ENCODE measurements at places on chromosomes 11 and 22.

DNA sequence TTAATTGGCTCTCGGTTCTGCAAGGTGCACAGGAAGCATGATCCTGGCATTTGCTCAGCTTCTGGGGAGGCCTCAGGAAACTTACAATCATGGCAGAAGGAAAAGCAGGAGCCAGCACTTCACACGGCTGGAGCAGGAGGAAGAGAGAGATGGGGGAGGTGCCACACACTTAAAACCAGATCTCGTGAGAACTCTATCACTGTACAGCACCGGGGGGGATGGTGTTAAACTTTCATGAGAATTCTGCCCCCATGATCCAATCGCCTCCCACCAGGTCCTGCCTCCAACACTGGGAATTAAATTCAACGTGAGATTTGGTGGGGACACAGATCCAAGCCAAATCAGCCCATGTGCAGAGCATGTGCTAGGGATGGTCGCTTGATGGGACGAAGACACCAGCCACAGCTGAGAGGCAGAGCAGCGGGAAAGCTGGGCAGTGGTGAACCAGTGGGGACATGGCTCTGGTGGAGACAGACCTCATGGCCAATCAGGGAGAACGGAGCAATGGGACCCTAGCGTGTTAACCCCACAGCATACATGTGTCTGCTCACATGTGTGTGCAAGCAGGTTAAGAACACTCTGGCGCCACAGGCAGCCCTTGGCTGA is 6.2 kb downstream of the TANGO2 start:
- DNase-seq, result no peak

DNA sequence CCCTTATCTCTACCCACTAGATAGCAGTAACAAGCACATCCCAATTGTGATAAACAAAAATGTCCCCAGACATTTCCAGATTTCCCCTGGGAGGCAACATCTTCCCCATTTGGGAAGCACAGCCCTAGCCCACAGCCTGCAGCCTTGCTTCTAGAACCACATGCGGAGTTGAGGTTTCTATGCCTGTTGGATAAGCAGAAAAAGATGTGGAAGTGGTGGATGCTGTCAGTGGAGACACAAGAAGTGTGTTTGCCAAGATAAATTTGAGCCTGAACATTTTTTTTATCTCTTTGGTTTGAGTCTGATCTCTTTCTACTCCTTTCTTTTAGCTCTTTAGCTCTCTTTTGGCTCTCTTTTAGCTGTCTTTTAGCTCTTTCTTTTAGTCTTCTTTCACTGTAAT is 884.5 kb downstream of the NTM start:
- no peak for DNase-seq

DNA sequence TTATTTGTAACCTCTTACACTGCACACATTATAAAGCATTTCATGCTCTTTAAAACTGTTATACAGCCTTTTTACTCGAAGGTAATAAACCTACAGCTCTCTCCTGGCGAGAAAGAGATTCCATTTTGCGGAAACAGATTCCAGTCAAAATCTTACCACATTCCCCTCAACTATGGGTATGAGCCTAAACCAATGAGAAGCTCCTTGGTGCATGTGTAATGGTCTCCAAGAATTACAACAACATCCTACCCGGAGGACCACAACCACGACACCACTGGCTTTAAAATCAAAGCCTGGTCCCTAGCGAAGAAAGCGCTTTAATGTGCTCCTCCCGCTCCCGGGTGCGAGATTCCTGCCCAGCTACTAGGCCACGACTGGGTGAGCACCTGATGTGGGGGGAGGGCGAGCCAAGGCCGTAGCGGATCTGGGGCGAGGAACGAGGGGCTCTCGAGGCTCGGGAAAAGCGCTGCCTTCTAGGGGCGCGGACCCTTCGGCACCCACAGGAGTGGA is 821 bp downstream of the CELF1 start:
- peak; percentile 44 for DNase-seq

GRCh38 chr11:16999116-16999515 is 15.1 kb downstream of the PLEKHA7 start:
- no peak for DNase-seq

GRCh38 chr22:49238181-49239141 is 589.2 kb downstream of the BRD1 start:
- DNase-seq, result no peak

DNA sequence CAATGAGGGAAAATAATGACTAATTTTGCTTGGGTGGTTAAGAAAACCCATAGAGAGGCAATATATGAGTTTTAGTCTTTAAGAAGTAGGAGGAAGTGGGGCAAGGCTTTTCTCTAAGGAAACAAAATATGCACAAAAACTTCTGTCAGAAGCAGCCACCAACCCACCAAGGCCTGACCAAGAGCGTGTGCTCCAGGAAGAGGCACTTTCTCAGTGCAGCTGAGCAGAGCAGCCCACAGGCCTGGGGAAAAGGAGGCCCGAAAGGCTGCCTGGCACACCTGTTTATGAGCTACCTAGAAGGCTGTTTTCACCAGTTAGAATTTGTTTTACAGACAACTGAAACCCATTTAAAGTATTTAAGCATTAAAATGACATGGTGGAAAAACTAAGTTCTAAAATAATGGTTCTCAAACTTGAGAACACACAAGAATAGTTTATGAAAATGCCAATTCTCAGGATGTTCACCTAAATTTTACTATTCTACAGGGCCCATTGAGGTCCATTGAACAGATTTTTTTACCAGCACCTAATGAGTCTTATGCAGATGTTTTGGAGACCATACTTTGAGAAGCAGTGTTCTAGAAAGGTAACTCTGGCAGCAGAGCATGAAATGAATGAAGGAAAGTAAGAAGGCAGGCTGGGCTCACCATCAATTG is 160.5 kb upstream of the DDI1 start:
- no peak for DNase-seq

- DNase-seq, result no peak
Observed at GRCh38 chr11:116500947-116501602, 271.7 kb downstream of the BUD13 start.

DNA sequence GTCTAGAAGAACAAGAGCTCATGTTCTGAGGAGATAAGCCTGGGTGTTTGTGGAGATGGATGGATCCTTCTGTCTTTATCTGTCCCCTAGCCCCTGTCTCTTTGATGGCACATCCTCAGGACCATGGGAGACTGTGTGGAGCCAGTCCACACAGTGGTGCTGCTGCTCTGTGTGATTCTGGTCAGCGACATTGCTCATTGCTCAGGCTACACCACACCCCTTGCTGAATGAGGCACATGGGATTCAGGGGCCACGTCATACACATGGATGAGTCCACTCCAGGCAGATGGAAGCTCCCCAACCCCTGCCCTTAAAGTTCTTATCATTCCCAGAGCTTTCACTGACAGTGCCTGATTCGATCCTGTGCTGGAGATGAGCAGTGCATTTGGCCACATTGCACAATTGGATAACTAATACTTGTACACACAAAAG is 222.2 kb downstream of the NAV2 start:
- DNase-seq, result peak; percentile 72

DNA sequence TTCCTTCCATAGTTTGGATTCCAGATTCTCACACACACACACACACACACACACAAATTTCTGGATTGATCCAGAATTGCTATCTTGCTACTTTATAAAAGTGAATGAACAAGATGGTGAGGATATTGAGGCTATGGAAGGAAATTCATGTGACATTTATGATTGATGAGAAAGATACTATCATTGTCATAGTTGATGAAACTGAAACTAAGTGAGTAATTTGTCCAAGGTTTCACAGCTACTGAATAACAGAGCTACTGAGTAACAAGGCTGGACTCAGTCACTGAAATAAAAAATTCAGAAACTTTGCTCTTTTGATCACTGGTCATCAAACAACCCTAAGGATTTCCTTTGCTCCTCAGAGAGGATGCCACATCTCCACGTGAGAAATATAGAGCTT is 16.2 kb downstream of the OR5D16 start:
- DNase-seq, result no peak

GRCh38 chr11:132122735-132123134 is 752.3 kb downstream of the NTM start:
- DNase-seq, result no peak

GRCh38 chr22:36387709-36387958 is 133 bp downstream of the MYH9 start:
- DNase-seq, result no peak

DNA sequence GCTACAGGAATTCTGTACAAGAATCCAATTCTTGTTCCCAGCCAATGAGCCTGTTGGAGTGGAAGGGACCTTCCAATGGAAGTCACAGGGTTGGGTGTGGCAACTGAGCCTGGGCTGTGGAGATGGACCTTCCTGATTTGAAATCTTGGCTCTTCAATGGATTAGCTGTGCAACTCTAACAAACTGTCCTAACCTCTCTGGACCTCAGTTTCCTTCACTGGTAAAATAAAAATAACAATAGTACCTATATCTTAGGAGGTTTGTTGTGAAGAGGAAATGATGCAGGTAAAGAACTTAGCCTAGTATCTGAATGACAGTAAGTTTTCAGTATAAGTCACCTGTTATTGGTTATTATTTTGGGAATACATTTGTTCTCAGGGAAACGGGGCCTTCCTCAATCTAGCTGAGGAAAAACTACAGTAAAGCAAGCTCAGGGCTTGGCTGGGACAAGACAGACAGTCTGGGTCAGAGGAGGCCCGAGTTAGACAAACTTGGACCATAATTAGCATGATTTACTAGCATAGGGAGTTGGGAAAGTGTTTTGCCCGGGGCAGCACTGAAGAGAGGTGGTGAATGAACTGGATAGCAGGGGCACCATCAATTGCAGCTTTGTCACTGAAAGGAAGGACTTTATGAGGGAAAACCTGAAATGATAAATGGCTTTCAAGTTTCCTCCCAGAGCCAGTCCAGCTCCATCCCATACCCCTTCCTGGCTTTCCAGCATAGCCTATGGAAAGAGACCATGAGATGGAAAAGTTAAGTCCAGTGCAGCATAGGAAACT is 13.7 kb downstream of the ELF5 start:
- DNase-seq, result no peak

- DNase-seq, result peak; percentile 39
Observed at GRCh38 chr22:44191036-44191454, 10.3 kb downstream of the PARVG start.

DNA sequence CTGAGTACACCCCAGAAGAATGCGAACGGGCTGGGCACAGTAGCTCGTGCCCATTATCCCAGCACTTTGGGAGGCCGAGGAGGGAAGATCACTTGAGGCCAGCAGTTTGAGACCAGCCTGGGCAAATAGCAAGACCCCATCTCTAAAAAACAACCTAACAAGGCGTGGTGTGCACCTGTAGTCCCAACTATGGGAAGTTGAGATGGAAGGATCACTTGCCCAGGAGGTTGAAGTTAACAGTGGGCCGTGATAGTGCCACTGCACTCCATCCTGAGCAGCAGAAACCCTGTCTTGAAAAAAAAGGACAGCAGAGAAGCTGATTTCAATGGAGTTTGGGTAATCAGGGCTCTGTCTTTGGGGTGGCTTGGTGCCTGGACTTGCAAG is 3.3 kb downstream of the RPLP2 start:
- no peak for DNase-seq

DNA sequence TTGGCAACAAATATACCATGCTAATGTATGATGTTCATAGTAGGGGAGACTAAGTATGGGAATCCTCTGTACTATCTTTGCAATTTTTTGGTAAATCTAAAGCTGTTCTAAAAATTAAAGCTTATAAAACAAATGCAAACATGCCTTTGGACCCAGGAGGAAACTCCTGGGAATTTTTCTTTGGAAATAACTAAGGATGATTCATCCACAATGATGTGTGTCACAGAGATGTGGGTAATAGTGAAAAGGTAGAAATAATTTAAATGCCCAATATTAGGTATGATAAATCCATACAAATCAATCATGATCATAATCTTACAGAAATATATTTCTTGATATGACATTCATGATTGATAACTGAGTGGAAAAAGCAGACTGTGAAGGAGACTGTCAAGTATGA is 135.8 kb downstream of the TRIM44 start:
- DNase-seq, result peak; percentile 30

GRCh38 chr22:39808081-39808480 is 85.5 kb downstream of the ENTHD1 start:
- no peak for DNase-seq

- peak; percentile 79 for DNase-seq
Observed at GRCh38 chr11:97965849-97966646, 1054.7 kb upstream of the CNTN5 start.

GRCh38 chr11:38835966-38836365 is 2237.9 kb upstream of the RAG2 start:
- DNase-seq, result no peak

DNA sequence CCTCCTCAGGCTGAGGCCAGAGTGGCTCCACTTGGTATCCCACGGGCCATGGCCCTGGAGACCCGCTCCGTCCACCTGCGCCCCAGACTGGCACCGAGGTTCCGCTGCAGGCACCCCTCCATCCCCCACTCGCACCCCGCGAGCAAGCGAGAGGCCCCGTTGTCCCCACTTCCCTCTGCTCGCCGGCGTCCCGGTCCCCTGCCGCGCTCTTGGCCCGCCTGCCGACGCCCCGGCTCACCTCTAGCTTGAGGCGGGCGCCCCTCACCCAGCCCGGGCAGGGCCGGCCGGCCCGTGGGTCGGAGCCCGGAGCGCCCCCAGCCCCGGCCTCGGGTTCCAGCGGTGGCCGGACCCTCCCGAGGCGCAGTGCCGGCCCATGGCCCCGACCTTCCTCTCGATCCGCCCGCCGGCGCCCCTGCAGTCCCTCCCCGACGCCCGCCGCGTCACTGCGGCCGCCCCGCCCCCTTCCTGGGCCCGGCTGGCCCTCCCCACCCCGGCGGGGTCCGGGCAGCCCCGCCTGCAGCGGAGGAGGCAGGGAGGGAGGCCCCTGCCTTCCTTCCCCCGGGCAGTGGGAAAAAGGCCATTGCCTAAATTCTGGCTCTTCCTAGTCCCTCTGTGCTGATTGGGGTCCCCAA is at the start of gene PITPNM1:
PITPNM1 (minus strand) TSS at position 414 of the 632 bp plus-strand sequence. CDS start 1,183 bp downstream, outside the sequence.
- peak; percentile 91 for DNase-seq

DNA sequence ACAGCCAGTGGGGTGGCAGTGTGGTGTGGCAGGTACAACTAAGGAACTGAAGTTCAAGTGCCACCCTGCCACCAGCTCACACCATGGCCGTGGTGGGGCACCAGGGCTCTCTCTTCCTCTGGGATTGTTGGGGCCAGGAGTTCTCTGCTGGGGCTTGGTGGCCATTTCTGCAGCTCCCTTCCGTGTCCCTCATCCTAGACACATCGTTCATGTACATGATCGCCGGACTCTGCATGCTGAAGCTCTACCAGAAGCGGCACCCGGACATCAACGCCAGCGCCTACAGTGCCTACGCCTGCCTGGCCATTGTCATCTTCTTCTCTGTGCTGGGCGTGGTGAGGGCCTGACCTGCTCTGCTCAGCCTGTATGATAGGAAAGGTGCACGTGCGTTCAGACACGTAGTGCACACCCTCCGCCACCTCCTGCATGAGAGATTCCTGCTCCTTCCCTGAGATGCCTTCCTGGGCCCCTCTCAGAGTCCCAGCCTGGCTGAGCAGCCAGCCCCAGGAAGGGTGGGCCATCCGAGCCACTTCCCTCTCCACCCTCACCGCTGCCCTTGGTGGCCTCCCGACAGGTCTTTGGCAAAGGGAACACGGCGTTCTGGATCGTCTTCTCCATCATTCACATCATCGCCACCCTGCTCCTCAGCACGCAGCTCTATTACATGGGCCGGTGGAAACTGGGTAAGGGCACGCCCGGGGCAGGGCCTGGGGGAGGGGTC is 7.3 kb upstream of the TAGLN start:
- DNase-seq, result no peak

GRCh38 chr11:85767246-85767945 is 43.5 kb downstream of the SYTL2 start:
- no peak for DNase-seq
